ENCODE measurements at places on chromosomes 12 and 14. TPM values are rescaled to one million over a fixed set of nuclear protein-coding genes. Genes with fewer than 3 reads are reported as not detected.

The SMIM41 gene
- total RNA-seq, result not detected

The SYCP3 gene
- 0.42 TPM for total RNA-seq

The SLC7A8 gene
- total RNA-seq, result 0.69 TPM

The FAM90A1 gene
- 0.24 TPM for total RNA-seq

DNA sequence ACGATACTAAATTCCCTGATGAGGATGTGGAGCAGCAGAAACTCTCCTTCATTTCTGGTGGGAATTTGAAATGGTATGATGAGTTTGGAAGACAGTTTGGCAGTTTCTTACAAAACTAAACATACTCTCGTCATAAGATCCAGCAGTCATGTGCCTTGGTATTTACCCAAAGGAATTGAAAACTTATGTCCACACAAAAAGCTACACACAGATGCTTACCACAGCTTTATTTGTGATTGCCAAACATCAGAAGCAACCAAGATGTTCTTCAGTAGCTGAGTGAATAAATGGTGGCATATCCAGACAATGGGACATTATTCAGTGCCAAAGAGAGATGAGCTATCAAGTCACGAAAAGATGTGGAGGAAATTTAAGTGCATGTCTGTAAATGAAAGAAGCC lies 10.7 kb upstream of the APOLD1 start:
- no peak for ATAC-seq

- ATAC-seq, result peak; percentile 73
Measured at GRCh38 chr14:89507521-89507920, 90.5 kb upstream of the FOXN3 start.

GRCh38 chr14:59358784-59359183 lies 106.4 kb downstream of the GPR135 start:
- ATAC-seq, result no peak

DNA sequence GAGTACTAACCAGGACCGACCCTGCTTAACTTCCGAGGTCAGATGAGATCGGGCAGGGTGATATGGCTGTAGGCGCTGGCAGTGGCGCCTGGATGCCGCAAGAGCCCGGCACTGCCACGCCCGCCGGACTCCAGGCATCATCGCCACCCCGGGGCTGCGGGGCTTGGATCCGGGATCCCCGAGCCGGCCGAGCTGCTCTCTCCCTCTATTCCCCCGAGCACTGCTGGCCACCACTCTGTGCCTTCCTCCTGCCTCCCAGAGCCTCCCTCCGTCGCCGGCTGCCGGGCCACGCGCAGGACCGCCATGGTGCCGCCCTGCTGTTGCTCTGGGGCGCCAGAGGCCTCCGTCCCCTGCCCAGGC lies 153.2 kb upstream of the ALG10B start:
- ATAC-seq, result no peak

GRCh38 chr12:80154261-80154660 lies 54.9 kb downstream of the OTOGL start:
- no peak for ATAC-seq

The BCL11B gene
- 52.9 TPM for total RNA-seq

DNA sequence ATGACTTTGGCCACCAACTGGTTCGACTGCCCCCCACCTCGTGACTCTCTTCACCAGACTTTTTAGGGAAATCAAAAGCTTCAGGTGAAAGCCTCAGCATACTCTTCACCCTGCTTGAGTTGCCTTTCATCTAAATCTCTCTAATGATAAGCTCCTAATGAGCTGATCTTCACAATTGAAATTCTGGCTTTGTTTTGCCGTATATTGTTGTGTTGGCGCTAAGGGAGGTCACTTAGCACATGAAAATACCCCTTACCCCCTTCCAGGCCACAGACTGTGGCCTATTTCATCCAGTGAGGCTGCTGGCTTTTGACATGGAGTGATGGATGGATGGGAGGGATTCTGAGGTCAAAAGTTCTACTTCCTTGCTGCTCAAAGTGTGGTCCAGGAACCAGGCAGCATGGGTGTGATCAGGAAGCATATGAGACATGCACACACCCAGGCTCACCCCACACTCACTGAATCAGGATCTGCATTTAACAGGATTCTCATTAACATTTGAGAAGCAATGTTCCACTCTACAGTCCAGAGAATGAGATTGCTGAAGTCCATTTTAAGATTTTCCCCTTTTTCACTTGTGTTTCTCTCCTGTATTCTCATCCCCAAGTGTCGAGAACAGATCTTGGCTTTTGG lies 131.4 kb downstream of the DACT1 start:
- no peak for ATAC-seq

The GLIPR1L2 gene
- 0.13 TPM for total RNA-seq

DNA sequence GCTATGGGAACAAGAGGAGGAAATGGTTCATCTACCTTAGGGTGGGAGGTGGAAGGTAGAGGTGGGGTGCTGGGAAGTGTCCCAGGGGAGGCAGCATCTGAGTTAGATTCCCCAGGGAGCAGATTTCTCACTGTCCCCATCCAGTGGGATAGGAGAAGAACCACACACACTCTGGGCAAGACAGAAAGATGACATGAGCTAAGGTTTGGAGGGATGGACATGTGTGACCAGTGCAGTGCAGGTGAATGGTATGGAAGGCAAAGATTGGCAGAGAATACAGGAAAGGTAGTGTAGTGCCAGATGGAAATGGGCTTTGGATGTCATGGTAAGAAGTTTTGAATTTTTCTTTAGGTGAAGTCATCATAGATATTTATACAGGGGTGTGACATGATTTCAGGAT lies 11.3 kb upstream of the DUSP6 start:
- ATAC-seq, result no peak

- no peak for ATAC-seq
Measured at GRCh38 chr14:74542056-74542685, 48.6 kb downstream of the ISCA2 start.

The KIF26A gene
- 1.1 TPM for total RNA-seq

DNA sequence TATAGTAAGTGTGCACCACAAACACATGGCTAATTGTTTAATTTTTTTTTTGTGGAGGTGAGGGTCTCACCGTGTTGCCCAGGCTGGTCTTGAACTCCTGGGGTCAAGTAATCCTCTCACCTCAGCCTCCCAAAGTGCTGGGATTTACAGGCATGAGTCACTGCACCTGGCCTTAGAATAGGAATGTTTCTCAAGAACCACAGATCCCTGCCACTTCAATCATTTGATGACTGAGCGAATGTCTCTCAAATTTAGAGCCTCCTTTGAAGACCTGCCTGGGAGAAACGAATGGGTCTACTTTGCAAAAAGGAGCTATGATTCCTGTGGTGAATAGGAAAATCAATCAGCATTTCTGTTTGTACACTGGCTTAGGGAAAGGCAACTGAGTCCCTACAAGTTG lies 33.5 kb upstream of the CHST11 start:
- ATAC-seq, result no peak

GRCh38 chr14:103366741-103367140 lies 18.5 kb upstream of the MARK3 start:
- no peak for ATAC-seq

DNA sequence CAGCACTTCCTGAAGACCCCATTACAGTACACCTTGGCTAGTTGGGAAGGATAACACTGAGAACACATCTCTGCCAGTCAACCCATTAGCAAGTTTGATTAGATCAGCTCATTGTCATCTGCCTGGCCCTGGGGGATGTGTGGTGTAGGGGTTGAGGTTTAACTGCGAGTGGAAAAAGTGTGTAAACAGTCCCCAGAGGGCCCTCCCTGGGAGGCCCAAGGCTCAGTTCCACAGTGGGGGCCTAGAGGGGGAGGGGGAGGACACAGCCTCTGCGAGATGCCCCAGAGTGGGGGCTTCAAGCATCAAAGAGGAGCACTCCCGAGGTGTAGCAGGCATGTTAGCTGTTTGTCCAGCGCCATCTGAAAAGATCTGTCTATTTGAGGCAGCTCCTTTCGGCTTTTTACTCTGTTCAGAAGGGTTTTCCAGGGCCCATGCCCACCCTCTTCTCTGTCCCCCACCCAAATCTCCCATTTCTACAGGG lies 344 bp downstream of the LPAR5 start:
- peak; percentile 69 for ATAC-seq
